ENCODE measurements at places on chromosomes 5 and 9.

DNA sequence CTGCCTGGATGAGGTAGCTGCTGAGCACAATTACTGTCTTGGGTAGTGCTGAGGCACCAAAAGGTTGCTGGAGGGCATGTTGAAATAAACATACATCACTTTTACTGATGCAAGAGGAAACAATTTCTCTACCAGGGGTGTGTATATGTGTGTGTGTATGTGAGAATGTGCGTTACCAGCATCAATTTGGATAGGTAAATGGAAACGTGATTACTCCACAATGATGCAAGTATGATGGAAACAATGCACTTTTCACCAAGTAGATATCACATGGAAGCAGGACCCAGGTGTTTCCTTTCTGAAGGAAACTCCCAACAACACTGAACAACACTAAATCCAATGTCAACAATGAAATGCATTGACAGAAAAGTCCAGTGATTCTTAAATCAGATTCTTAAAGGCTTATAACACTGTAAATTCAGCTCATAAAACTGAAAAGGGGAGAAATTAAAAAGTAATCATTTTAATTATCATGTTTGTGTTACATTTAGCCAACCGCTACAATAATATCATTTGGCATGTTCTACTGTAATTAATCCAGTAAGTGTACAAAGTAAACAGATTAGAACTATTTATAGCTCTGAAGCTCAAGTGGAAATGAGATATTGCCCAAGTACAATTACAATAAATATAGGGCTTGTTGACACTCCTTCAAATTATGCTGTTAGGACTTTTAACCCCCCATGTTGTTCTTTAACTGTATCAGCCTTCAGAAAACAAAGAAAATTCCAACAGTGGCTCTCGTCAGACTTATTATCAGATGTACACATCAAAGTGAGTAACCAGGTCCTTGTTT lies 25.3 kb downstream of the YIPF5 start:
- no peak for DNase-seq

- DNase-seq, result no peak
Measured at GRCh38 chr9:115267790-115268189, 149.8 kb upstream of the TNC start.

DNA sequence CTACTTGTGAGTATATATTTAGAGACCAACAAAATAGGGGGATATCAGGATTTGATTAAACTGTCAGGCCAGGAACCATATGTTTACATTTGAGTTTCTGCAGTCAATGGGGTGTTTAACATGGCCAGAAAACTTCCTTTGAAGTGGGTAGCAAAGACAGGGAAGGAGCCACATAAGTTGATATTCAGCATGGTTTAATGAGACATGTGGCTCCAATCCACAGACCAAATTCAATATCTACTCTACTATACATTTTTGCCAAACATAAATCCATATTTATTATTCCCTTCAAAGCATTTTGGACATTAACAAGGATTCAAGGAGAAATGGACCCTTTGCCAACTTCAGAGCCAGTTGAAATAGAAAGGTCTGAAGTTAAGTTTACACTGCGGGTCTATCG lies 99.8 kb downstream of the TAF11L14 start:
- DNase-seq, result no peak

GRCh38 chr5:137205231-137206027 lies 293.7 kb downstream of the SPOCK1 start:
- no peak for DNase-seq

GRCh38 chr5:96324708-96325107 lies 108.3 kb downstream of the PCSK1 start:
- no peak for DNase-seq

DNA sequence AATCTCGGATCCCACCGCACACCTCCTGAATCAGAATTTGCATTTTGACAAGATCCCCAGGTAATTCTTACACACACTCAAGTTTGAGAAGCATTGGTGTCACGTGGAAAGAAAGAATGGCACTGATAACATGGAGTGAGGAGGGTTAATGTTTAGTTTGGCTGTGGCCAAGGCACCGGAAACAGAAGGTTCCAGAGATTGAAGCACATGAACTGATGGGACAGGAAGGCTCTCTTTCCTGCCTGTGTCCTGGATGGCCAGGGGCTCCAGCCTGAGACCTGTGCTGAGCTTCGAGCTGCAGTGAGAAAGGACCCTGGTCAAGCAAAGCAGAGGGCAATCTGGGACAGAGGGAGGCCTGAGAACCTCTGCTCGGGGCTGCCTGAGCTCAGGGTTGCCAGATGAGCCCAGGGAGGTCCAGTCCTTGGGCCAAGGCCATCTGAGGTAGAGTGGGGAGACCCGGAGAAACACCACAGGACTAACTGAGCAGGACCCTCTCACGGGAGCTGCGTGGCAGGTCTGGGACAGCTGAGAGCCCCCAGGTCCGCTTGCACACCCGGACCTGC lies 27.3 kb downstream of the AFAP1L1 start:
- no peak for DNase-seq

DNA sequence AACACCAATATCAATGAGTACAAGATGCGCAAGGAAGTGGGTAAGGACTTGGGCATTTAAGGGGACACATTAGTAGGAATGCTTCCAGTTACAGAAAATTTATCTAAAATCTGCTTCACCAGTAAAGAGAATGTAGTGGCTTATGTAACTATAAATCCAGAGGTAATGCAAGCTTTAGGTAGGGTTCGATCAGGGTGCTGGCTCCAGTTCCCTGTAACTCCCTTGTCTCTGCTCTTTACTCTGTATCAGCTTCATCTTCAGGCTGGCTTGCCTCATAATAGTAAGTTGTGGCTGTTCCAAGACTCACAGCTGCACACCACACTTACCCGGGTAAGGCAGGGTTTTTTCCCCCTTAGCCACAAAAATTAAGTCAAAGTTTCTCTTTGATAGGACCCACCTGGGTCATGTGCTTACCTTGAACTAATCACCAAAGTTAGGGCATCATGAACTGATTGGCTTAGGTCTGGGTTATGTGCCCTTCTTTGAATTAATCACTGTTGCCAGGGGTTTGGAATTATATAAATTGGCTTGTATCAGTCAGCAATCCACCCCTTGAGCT lies 35.5 kb downstream of the ARHGEF37 start:
- DNase-seq, result no peak

- DNase-seq, result no peak
Measured at GRCh38 chr5:148020257-148020988, 43.4 kb upstream of the SPINK5 start.

Data from stimulated activated CD4-positive, alpha-beta T cell treated with anti-CD3 and anti-CD28 coated beads, Interleukin-15, amount 100 ng/mL, for 48 hours (primary cell).